H54 (cell line): ENCODE measurements at places on chromosomes 5 and 9.

- no peak for DNase-seq
Measured at GRCh38 chr9:110143950-110144545, 63.9 kb downstream of the C9orf152 start.

GRCh38 chr5:2190549-2190948 is 307.8 kb upstream of the IRX4 start:
- no peak for DNase-seq

- no peak for DNase-seq
Measured at GRCh38 chr5:7678030-7678429, 172.9 kb downstream of the CFAP90 start.

GRCh38 chr9:121887553-121888437 is 205.3 kb downstream of the TTLL11 start:
- peak; percentile 81 for DNase-seq

GRCh38 chr9:4042991-4043390 is 256.9 kb downstream of the GLIS3 start:
- no peak for DNase-seq

GRCh38 chr9:134317790-134318414 is 8.4 kb upstream of the RXRA start:
- DNase-seq: no peak

DNA sequence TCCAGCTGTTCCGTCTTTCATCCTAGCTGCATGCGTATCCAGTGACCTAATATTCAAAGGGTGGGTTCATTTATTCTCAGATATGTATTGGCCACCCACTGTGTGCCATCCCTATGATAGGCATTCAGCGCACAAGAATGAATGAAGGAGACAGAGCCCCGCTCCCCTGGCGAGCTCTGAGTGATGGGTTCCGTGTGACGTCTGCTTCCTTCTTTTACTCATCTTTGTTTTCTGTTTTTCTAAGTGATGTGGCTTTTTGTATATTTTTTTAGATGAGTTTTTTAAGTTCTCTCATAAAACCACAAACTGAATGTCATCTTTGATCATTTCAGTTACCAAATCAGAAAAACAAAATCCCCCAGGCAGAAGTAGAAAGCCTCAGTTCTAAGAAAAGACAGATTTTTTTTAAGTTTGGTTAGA is 168.3 kb upstream of the OTULINL start:
- no peak for DNase-seq

DNA sequence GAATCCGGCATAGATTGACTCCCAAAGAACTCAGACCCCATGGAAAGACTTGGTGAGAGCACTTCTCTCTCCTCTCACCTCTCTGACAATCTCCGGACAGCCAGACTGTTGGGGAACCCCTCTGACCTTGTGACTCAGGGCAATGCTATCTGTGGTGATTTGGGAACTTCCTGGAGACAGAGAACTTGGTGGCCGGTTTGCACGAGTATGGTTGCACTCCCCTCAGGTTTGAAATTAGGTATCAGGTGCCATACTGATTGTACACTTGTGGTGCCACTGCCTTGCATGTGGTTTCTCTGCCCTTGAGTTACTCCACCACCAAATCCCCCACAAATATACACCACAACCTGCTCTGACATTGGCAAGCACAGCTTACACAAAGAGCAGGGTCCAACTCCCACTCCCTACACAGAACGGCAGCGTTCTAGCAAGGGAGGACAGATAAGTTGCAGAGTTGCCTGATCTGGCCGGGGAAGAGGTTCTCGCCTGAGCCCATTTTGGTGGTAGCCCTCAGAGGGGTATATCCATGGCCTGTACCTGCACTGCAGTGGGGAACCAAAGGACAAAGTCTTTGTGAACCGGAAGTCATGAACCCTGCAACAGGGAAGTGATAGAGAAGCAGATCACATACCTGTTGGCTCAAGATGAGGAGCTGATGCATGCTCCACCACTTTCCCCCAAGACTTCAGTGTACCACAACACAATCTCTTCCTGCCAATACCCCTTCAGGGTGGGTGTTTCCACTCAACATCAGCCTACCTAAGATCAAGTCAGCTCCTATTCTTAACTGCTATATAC is 255.1 kb downstream of the MCTP1 start:
- peak; percentile 18 for DNase-seq
